Activated CD4-positive, alpha-beta T cell treated with anti-CD3 and anti-CD28 coated beads for 36 hours (primary cell): ENCODE measurements at places on chromosomes 11 and 22. TPM values are rescaled to one million over a fixed set of nuclear protein-coding genes. Genes with fewer than 3 reads are reported as not detected.

DNA sequence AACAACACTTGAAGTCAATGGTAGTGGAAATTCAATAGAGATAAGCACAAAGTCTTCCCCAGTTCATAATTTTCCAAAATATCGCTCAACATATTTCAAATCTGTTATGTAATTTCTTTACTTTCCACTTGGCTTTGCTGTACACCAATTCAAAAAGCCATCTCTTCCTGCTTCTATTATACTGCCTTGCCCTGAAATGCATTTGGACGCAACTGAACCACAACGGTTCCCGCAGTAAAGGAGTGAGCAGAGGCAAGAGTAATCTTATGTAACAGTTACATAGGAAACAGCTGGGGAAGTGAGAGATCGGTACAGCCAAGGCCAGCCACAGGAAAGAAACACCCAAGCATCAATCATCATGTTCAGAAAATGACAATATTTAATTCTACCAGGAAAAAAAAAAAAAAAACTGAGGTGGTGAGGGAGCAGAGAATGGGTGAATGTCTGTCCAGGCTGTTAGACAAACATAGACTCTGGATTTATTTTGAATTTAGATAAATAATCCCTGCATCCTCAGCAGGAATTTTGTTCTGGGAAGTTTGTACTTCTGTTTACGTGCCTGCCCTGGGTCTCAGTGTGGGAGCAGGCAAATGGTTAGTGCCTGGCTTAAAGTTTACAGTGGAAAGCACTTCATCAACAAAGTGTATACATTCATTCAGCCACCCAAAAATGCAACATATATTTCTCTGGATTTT, 392.2 kb downstream of the ETS1 start:
- H3K4me3 ChIP-seq, result peak overlapping the region; percentile 10
- H3K4me1 ChIP-seq, result peaks cover 39% of the 10 kb centered on the region
- DNase-seq, result peak; percentile 63
- H3K27ac ChIP-seq, result no peak overlapping the region
- H3K36me3 ChIP-seq, result no peaks in the 10 kb centered on the region

DNA sequence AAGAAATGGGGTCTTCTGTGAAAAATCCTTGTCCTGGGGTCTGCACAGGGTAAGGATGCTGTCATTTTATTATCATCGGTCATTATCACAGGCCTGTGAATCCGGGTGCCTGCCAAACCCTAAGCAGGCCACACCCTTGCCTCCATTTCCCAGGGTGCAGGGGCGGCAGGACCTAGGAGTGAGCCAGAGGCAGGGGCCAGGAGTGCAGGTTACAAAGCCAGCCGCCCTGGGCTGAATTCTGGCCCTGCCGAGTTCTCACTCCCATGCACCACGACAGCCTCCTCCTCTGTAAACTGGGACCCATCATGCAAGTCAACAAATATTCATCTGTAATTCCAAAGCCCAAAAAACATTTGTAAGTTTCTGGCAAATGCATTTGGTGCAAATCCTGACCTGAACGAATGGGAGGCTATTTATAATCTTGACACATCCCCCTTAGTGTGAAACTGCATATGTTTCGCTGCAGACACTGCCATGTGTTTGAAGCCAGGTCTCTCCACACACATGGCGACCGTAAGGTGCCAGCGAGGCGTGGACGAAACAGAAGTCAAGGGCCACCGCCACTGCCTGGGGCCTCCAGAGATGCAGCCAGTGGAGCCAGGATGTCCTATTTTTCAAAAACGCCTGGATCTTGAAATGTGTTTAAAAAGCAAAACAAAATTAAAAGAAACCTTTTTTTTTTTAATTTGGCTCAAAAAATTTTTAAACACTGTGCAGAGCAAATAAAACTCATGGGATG, 6.7 kb downstream of the CD5 start:
- DNase-seq, result no peak
- H3K4me1 ChIP-seq, result peaks cover 85% of the 10 kb centered on the region
- no peaks in the 10 kb centered on the region for H3K27me3 ChIP-seq

DNA sequence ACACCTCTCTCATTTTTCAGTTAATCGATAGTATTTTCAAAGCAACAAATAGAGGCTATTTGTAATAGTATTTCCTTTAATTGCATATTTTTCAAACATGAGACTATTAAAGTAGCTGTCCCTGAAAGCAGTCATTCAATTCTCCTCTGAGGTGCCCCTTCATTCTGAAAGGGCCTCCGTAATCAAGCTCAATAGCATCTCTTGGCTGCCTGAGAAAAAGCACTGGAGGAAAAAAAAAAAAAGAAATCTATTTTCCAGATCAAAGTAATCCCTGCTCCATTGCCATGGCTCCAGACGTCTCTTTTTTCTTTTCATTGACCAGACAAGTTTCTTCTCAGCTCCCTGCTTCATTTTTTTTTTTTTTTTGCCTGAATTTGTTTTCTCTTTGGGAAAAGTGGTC, 154.5 kb upstream of the BLID start:
- H3K27ac ChIP-seq, result no peak overlapping the region
- H3K4me1 ChIP-seq, result no peaks in the 10 kb centered on the region
- no peak overlapping the region for H3K4me3 ChIP-seq
- peaks cover 6% of the 10 kb centered on the region for H3K27me3 ChIP-seq

- H3K4me1 ChIP-seq, result peaks cover 2% of the 10 kb centered on the region
- DNase-seq, result no peak
- peaks cover 56% of the 10 kb centered on the region for H3K36me3 ChIP-seq
- no peak overlapping the region for H3K27ac ChIP-seq
- no peak overlapping the region for H3K4me3 ChIP-seq
- H3K27me3 ChIP-seq, result no peaks in the 10 kb centered on the region
Observed at GRCh38 chr22:31461699-31462098, 27.9 kb downstream of the EIF4ENIF1 start.

DNA sequence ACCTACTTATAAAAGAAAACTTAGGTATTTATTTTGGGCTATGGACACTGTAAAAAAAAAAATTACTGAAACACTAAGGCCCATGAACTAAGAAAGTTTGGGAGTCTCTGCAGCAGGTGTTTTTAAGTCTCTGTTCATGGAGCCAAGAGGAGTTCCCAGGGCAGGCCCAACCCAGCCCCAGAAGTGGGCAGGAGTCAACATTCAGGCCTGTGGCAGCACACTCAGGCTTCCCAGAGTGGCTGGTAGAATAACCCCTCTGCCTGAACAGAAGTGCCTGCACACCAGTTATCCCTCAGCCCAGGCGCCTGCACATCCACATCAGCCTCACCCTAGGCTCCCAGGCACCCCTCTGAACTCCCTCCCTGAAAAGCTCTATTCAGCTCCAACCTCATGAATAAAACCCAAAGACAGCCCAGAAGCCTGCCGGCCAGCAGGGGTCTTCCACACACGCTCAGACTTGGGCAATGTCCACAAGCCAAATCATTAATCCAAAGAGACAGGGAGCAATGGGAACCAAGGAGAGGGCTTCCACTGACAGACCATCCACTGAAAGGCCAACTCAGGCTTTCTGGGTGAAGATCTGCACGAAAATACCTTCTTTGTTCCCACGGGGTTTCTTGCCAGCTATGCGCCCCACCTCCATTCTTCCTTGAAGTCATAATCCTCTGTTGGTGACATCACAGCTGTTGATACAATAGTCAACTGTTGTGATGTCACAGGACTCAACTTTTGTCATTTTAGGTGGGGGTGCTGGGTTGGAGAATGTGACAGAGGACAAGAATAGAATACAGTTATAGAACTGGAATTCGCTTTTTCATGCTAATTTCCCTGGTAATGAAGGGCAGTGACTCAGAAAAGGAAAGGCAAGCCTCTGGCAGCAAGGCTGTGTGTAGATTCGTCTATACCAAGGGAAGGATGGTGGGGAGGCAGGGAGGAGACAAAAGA, 83.7 kb downstream of the RPL27A start:
- H3K4me3 ChIP-seq, result no peak overlapping the region
- H3K36me3 ChIP-seq, result no peaks in the 10 kb centered on the region
- H3K27me3 ChIP-seq, result peaks cover 4% of the 10 kb centered on the region
- no peak overlapping the region for H3K27ac ChIP-seq
- H3K4me1 ChIP-seq, result no peaks in the 10 kb centered on the region

DNA sequence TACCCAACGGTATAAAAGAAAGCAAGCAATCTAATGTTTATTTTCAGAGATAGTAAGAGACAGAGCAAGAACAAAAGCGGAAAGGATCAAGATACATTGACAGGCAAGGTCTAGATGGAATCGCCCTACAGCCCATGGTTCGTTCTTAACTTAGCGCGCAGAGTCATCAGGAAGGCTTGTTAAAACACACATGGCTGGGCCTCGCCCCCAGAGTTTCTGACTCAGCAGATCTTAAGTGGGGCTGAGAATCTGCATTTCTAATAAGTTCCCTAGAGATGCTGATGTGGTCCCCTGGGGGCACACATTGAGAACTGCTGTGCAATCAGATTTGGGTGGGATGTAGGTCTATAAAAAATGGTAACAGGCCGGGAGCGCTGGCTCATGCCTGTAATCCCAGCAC, 35.8 kb upstream of the CHRM4 start:
- H3K4me1 ChIP-seq, result no peaks in the 10 kb centered on the region
- H3K4me3 ChIP-seq, result no peak overlapping the region
- no peaks in the 10 kb centered on the region for H3K27me3 ChIP-seq
- H3K27ac ChIP-seq, result no peak overlapping the region
- H3K36me3 ChIP-seq, result peaks cover 29% of the 10 kb centered on the region

DNA sequence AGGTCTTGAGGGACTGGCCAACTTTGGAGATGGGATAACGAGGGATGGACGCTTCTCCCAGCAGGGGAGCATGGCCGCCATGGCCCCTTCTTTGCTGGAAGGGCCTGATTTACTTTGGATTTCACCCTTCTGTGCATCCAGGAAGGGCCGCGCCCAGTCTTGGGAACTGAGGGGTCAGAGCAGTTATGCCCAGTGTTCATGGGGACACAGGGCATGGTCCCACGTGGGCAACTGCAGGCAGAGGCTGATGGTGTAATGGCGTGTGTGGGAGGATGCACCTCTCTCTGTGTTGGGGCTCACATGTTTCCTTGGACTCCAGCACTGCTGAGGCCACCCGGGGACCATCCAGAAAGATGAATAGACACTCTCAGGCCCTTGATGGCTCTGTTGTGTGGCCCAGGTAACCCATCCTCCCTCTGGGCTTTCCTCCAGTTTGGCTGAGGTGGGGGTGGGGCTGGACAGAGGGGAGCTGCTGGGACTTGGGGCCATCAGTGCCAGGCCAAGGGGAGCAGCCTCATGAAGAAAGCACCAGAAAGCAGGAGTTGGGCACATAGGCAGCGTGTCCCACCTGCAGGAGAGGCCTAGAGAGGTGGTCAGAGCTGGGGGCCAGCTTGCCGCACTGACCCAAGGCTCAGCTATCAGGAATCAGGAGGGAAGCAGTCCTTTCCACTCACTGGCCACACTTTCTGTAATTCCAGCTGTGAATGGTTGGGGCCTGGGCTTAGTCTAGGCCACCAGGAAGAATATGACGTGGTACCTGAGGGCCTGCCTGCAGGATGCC, 1033.9 kb downstream of the TBC1D22A start:
- H3K4me3 ChIP-seq, result no peak overlapping the region
- no peaks in the 10 kb centered on the region for H3K36me3 ChIP-seq
- peaks cover 4% of the 10 kb centered on the region for H3K27me3 ChIP-seq
- H3K27ac ChIP-seq, result no peak overlapping the region
- H3K4me1 ChIP-seq, result no peaks in the 10 kb centered on the region
- no peak for DNase-seq

DNA sequence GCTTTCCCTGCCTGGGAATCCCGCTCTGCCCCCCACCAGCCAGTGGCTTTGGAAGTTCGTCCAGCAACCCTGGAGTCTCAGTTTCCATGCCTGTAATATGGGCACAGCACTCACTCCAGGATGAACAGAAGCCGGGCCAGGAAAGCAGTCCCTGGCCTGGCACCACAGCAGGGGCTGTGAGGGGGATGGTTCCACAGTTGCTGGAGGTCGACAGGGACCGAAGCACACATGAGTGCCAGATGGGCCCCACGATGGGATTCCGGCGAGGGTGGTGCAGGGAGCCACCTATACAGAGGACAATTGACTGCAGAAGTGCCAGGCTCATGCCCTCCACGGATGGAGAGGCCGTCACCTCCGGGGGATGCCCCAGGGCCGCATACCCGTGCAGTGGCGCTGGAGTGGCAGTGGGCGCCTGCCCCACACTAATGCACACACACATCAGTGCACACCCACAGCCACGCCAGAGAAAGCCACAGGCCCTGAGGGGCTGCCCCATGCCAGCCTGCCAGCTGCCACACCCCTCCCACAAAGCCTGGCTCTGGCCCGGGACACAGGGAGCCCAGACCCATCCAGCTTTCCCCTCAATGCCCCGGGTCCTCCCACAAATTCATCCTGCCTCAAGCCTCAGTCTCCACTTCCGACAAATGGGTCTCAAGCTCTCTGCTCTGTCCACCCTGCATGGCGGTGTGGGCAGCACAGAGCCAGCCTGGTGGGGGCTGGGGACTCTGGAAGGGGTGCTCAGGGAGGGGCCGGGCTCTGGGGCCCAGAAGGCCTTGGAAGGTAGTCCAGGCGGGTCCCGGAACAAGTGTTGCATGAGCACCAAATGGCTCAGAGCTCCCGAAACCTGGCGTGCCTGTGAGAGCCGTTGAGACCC, 9.7 kb downstream of the ASCL2 start:
- H3K36me3 ChIP-seq, result no peaks in the 10 kb centered on the region
- no peak overlapping the region for H3K4me3 ChIP-seq
- H3K27me3 ChIP-seq, result no peaks in the 10 kb centered on the region

GRCh38 chr11:10678101-10678500, 15.5 kb downstream of the IRAG1 start:
- no peak overlapping the region for H3K4me3 ChIP-seq
- no peak overlapping the region for H3K27ac ChIP-seq
- H3K4me1 ChIP-seq, result peaks cover 3% of the 10 kb centered on the region
- DNase-seq, result no peak

GRCh38 chr22:47030143-47030661, 267.8 kb downstream of the TBC1D22A start:
- H3K4me1 ChIP-seq, result no peaks in the 10 kb centered on the region
- H3K27ac ChIP-seq, result no peak overlapping the region
- DNase-seq, result no peak

GRCh38 chr11:1157645-1158591, at the start of gene MUC5AC:
Gene MUC5AC (plus strand): TSS chr11:1157953. CDS start chr11:1158000, 47 bp downstream.
- H3K4me3 ChIP-seq, result no peak within 1 kb of the TSS
- DNase-seq, result no peak
- no peaks in the 10 kb centered on the region for H3K27me3 ChIP-seq
- no peaks in the 10 kb centered on the region for H3K36me3 ChIP-seq

The FXYD2 gene
- total RNA-seq, result 1.1 TPM

The IFITM1 gene
- total RNA-seq, result 285 TPM

The TECTA gene
- total RNA-seq, result 0.21 TPM

The GRAP2 gene
- total RNA-seq, result 40.6 TPM
